ENCODE measurements at places on chromosomes 2 and 18.

- DNase-seq: no peak
These were observed 25.3 kb downstream of the INPP4A start for GRCh38 chr2:98469862-98470544.

GRCh38 chr2:229714736-229715541 lies 584 bp upstream of the DNER start:
- DNase-seq: no peak

- DNase-seq: no peak
These were observed 152.6 kb downstream of the GALNT14 start for GRCh38 chr2:30985493-30986230.

DNA sequence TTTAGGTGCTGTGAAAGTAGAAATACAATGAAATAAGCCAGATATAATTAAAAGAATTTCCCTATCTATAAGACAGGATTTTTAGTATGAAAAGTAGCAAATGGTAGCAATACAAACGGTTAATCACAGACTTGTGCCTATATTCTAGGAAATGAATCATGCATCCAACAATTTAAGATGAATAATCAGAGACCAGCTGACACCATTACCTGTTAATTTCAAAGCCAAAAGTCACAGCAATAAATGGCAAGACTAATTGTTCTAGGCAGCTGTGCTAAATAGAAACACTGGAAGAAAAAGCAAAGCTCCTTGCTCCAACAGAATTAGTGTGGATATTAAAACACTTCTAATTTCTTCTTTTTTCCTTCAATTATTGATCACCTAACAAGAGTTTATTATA lies 35.1 kb upstream of the MPP4 start:
- DNase-seq: no peak

DNA sequence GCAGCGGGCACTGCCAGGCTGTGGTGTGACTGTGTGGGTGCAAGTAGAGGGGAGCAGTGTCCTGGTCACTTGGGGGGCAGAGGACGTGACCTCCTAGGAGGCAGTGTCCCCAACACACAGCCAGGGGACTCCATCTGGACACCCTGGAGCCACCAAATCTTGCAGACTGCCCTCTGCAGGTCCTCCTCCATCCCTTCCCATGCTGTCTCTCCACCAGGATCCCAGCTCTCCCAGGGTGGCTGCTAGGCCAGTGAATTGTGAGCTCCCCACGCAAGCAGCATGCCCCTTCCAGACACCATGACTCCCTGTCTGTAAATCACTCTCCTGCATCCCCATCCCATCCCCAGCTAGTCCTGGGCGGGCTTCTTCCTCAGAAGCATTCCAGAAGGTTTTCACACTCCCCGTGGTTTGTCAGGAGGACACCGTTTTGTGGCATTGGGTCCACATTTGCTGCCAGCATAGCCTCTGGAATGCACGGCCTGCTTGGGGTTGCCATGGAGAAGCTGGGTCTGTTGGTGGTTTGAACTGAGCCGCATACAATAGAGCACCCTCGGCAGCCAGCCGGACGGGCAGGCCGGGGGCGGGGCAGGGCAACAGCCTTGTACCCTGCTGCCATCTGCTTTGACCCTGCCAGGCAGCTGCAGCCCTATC lies 210.7 kb downstream of the KLHL29 start:
- DNase-seq: no peak

DNA sequence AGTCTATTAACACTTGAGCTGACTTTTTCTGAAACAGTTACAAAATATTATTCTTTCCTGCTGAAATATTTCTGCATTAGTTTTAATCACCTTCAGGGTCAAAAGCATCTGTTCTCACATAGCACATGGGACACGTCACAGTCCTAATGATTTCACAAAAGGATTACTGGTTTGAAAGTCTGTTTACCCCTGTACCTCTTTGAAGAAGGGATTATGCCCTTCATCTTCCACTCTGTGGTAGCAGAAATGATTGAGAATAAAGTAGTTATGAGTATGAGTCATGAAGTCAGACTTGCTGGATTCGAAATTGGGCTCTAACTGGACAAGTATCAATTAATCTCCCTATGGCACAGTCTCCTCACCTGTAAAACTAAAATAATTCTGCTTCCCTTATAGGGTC lies 121.2 kb downstream of the SATB2 start:
- DNase-seq: no peak

- no peak for DNase-seq
These were observed 135.8 kb downstream of the SETBP1 start for GRCh38 chr18:44816477-44816876.

GRCh38 chr2:191866675-191867506 lies 20.0 kb upstream of the CAVIN2 start:
- no peak for DNase-seq

DNA sequence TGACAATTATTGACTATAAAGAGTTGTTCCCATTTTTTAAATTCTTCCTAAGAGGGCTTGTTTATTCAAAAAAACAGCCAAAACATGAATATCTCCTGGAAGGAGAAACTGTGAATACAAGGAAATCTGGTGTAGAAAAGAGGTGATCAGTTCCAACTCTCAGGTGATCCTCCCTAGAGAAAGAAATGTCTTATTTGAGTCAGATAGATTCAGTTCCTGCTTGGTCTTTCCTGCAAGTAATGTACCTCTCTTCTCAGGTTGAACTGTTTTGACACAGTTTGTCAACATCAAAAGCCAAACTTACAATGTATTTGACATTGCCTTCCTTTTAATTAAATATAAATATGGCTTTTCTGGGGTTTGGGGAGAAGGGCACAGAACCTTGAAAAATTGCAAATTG lies 567.4 kb downstream of the ARHGAP15 start:
- DNase-seq: no peak

- no peak for DNase-seq
These were observed 64.9 kb upstream of the ZSWIM2 start for GRCh38 chr2:186913870-186914269.

- no peak for DNase-seq
These were observed 12.7 kb upstream of the MAP3K2 start for GRCh38 chr2:127400533-127400896.

- no peak for DNase-seq
These were observed 261.7 kb upstream of the SLC39A10 start for GRCh38 chr2:195395362-195395761.

DNA sequence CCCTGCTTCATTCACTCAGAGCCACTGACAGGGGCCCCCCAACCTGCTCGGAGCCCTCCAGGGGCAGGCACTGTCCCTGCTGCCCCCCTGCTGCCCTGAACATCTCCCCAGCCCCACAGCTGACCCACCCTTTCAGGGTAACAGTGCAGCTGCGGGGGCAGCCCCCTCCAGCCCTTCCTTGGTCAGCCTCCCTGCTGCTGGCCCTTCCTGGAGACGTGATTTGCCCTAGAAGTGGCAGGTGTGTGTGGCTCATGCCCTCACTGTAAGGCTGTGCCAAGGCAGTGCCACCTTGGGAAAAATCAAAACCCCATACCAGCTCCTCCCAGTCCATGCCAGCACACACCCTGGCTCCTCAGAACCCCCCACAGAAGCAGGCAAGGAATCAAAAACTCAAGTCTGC lies 184.2 kb upstream of the HDAC4 start:
- no peak for DNase-seq

DNA sequence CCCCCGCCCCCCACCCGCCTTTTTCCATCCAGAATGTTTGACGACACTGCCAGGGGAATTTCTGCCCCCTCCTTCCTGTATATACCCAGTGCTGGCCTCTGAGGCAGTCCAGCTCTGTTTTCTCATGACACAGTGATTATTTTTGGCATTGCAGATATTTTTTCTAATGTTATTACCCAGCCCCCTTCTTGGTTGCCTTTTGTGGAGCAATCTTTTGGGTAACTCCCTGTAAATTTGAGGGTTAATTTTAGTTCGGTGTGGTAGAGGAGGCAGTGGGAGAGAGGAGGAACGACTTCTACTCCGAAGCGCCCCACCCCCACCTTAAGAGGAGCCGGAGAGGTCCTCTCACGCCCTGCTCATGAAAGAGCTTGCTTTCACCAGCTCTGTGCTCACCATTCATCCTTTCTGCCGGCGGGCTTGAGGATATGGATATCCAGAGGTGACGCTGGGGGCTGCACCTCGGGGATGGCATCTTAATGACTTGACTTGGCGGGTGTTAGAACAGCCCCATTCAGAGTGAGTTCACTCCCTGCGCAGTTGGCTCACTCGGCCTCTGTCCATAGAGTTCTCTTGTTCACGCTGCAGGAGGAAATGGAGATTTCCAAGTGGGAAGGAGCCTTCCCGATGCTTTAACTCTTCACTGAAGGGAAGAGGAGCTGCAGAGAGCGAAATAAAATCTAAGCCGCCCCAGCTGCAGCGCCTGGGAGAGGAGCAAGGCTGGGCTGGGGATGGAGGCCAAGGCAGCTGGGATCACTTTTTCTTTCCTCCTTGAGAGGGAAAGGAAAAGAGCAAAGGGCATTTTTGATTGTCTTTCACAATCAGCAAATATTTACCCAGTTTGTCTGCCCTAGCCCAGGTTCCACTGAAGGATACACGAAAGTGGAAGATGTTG lies 38.4 kb downstream of the EPAS1 start:
- no peak for DNase-seq

GRCh38 chr2:100513650-100514049 lies 43.4 kb downstream of the NMS start:
- no peak for DNase-seq

All from stimulated activated CD8-positive, alpha-beta memory T cell treated with anti-CD3 and anti-CD28 coated beads, Interleukin-12 subunit alpha, Interleukin-12 subunit beta, amount 100 ng/mL, for 4 hours (primary cell).